ENCODE measurements at places on chromosomes 7 and 10. TPM values are rescaled to one million over a fixed set of nuclear protein-coding genes. Genes with fewer than 3 reads are reported as not detected.

Gene STEAP1
- total RNA-seq, result not detected

Gene TMEM26
- not detected for total RNA-seq

DNA sequence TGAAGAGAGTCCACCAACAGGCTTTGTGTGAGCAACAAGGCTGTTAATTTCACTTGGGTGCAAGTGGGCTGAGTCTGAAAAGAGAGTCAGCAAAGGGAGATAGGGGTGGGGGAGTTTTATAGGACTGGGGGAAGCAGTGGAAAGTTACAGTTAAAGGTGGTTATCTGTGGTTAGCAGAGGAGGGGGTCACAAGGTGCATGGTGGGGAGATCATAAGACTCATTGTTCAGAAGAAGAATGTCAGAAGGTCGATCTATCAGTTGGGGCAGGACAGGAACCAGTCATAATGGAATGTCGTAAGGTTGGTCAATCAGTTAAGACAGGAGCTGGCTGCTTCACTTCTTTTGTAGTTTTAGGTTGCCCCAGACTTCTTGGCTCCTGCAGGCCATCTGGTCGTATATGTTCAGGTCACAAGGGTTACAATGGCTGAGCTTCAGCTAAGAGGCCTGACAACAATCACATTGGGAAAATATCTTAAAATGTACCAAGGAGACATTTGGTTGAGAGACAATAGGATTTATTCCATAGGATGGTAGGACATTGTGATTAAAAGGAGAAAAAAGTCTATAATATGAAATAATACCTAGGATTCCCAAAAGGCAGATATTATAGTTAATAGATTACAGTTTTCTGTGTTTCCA is 356.4 kb downstream of the ANKRD7 start:
- no peak for DNase-seq
- no peaks in the 10 kb centered on the region for H3K4me1 ChIP-seq
- no peak overlapping the region for H3K4me3 ChIP-seq
- no peak overlapping the region for H3K27ac ChIP-seq

- H3K27ac ChIP-seq, result no peak overlapping the region
- H3K4me3 ChIP-seq, result no peak overlapping the region
- no peaks in the 10 kb centered on the region for H3K36me3 ChIP-seq
- H3K4me1 ChIP-seq, result no peaks in the 10 kb centered on the region
These were observed 258.1 kb upstream of the IGFBP3 start for GRCh38 chr7:46179061-46179610.

DNA sequence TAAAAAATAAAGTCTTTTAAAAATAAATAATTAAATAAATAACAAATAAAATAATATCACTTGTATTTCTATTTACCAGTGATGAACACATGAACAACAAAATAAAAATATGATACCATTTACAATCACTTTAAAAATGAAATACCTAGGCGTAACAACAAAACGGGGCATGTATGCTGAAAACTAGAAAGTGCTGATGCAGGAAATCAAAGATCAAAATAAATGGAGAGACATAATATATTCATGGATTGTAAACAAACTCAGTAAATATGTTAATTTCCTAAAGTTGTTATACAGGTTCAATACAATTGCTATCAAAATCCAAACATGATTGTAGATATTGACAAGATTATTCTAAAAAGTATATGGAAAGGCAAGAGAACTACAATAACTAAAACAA is 19.2 kb upstream of the SFTPA2 start:
- peaks cover 41% of the 10 kb centered on the region for H3K27me3 ChIP-seq
- no peak overlapping the region for H3K27ac ChIP-seq
- H3K36me3 ChIP-seq, result no peaks in the 10 kb centered on the region
- no peak overlapping the region for H3K4me3 ChIP-seq
- H3K4me1 ChIP-seq, result peaks cover 10% of the 10 kb centered on the region
- no peak for DNase-seq

DNA sequence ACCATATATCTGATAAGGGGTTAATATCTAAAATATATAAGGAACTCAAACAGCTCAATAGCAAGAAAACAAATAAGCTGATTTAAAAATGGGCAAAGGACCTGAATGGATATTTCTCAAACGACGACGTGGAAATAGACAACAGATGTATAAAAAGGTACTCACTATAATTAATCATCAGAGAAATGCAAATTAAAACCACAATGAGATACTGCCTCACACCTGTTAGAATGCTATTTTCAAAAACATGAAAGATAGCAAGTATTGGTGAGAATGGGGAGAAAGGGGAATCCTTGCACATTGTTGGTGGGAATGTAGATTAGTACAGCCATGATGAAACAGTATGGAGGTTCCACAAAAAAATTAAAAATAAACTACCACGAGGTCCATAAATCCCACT is 163.2 kb downstream of the DKK1 start:
- no peaks in the 10 kb centered on the region for H3K27me3 ChIP-seq
- DNase-seq, result no peak
- H3K27ac ChIP-seq, result no peak overlapping the region
- no peaks in the 10 kb centered on the region for H3K4me1 ChIP-seq

Data from activated naive CD8-positive, alpha-beta T cell treated with anti-CD3 and anti-CD28 coated beads, Interleukin-2, amount 10 ng/mL, durations not matched to agents 7 days and 5 days (primary cell).